T-helper 17 cell (primary cell): ENCODE measurements at places on chromosomes 2 and 18. TPM values are rescaled to one million over a fixed set of nuclear protein-coding genes. Genes with fewer than 3 reads are reported as not detected.

- peak; percentile 37 for DNase-seq
These were observed 48.8 kb downstream of the ADNP2 start for GRCh38 chr18:80157708-80158343.

DNA sequence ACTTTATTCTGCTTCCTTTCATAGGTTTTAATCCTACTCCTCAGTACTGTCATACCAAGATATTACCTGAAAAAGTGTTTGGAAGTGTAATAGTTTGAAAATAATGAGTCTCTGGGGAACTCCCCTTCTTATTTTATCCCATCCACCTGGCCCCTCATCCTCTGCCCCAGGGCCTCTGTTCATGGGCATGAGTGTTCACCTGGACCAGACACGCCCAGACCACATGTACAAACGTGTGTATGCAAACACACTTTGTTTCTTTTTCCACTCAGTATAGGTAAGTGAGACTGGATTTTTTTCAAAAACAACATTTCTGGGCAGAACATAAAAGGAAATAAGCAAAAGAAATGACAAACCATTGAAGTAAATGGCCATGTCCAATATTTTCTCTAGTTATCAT, 62.1 kb upstream of the THSD7B start:
- no peak for DNase-seq

GRCh38 chr2:122266636-122267035, 511.2 kb downstream of the TSN start:
- DNase-seq, result no peak

DNA sequence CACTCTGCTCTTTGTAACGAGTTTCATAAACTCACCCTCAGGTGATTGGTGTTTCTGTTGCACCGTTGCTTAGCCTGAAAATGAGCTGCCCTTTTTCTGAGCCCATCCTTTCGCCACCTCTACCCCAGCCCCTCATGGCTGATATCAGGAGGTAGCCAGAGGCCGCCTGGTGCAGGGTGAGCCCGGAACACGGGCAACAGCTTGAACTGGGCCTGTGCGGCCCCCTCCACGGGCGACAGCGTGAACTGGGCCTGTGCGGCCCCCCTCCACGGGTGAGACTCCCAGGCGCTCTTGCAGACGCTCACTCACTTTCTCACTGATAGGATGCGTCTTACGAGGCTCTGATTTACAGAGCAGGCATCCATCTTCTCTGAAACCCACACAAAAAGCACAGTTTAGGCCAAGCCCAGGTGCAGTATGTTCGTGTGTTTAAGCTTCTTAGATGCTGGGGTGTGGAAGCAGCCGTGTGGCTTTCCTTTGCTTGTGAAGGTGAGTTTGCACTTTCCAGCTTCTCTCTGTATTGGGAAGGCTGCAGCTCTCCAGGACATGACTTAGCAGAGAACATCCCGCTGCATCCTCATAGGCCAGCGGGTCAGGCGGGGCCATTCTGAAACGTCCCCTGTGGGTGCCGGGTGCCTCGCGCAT, 83.5 kb downstream of the NFATC1 start:
- DNase-seq, result no peak

GRCh38 chr18:9596226-9596625, 18.1 kb downstream of the PPP4R1 start:
- no peak for DNase-seq

GRCh38 chr2:11715987-11716652, 30.3 kb upstream of the LPIN1 start:
- no peak for DNase-seq

GRCh38 chr18:78976765-78977636, 2.6 kb upstream of the SALL3 start:
- DNase-seq, result no peak

DNA sequence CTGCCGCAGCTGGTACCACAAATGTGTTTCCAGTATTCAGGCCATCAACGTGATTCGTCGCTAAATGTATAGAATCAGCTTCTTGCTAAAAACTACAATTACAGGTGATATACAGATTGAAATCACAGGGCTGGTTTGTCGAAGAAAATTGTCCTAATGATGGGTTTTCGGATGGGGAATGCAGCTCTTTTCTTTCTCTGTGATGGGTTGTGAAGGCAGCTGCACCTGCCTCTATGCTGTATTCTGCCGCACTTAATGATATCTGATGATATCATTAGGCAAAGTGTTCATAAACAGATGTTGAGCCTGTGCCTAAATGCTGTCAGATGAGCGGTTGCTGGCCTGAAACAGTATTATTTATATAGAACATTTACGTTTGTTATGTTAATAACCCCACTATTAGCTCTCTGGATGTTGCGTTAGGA, 218.1 kb downstream of the ARHGAP15 start:
- DNase-seq, result no peak

GRCh38 chr2:111679202-111679601, 204.8 kb downstream of the ANAPC1 start:
- DNase-seq, result no peak

DNA sequence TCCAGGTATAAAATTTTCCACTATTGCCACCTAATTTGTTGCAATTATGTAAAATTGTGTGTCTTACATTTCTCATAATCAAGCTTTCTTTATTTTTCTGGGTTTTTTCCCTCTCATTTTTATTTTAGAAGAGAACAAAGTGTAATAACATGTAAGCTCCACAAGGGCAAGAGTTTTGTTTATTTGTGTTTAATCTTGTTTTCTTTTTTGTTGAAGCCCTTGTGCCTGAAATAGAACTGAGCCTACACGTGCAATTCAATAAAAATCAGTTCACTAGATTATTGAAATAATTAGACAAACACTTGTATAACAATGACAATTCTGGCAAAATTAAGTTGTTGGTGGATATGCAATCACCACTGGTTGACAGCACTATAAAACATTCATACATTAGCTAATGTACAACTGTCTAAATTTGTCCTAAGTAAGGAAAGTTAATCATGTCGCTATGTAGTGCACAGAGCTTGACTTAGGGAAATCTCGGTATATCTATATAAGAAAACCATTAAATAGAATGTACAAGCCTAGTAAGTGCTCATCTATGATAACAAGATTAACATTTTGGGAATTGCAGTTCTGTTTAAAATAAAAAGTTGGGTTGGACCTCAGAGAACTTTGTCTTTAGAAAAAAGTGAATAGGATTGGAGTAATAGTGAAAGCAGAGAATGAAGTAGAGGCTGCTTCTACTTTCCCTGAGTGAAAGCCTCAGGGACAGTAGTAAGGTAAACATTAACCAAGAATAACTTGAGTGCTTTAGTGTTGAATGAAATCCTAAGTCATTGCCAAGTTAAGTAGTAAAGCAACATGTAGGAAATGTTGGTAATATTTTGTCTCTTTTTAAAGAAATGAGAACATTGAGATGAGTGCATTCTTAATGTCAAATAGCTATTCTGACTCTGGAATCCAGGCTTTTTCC, 37.4 kb upstream of the NOL4 start:
- no peak for DNase-seq

DNA sequence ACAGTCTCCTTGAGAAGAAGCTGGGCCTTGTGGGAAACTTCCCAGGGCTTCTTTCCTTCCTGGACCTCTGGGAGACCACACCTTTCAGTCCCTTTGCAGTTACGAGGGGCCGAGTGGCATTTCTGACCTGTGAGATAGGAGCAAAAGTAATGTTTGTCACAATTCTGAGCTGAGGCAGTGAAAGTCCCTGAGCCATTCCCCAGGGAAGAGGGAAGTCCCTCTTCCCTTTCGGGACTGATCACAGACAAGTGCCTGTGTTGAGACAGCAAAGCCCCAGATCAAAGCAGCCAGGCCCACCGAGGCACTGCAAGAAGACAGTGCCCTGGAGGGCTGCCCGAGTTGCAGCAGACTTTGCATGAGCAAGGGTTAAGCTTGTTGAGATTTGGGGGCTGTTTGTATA, 41.9 kb downstream of the RHOB start:
- no peak for DNase-seq

GRCh38 chr18:55998071-55998522, 410.1 kb upstream of the TCF4 start:
- DNase-seq, result no peak

DNA sequence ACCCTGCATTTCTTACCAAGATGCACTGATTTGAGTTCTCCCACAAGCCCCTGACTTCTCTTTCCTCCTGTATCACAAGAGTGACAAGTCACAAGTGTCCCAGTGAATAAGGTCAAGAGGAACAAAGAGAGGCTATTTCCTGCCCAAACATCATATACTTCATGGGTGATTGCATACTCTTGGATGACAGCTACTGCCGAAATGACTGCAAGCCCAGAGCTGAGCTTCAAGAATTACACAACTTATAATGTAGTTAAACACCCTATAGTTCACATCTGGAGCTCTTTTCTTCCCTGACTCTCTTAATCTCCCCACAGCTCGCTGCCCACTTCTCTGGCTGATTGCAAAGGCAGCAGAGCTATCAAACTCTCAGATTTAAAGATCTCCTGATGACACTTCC, 289.7 kb upstream of the PARD3B start:
- no peak for DNase-seq

- DNase-seq, result no peak
These were observed 193.8 kb downstream of the CMPK2 start for GRCh38 chr2:6671913-6672312.

GRCh38 chr2:85595301-85596025, at the start of gene RNF181:
Gene RNF181 (plus strand): TSS chr2:85595745. CDS start chr2:85595764, 19 bp downstream.
- DNase-seq, result peak; percentile 79

- no peak for DNase-seq
These were observed 315.5 kb upstream of the MYT1L start for GRCh38 chr2:2646433-2647051.

GRCh38 chr2:128372621-128373341, 54.1 kb upstream of the HS6ST1 start:
- no peak for DNase-seq

- no peak for DNase-seq
These were observed 4.3 kb downstream of the LDLRAD4 start for GRCh38 chr18:13222856-13223281.

DNA sequence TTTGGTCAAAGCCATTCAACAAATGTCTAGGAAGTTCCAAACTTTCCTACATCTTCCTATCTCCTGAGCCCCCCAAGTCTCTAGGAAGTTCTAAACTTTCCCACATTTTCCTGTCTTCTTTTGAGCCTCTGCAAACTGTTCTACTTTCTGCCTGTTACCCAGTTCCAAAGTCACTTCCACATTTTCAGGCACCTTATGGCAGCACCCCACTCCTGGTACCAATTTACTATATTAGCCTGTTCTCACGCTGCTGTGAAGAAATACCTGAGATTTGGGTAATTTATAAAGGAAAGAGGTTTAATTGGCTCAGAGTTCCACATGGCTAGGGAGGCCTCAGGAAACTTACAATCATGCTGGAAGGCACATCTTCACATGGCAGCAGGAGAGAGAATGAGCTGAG, 869.2 kb downstream of the TDRD15 start:
- no peak for DNase-seq

- DNase-seq, result no peak
These were observed 195.6 kb upstream of the POU3F3 start for GRCh38 chr2:104658144-104658835.

- DNase-seq, result no peak
These were observed 29.3 kb upstream of the NFATC1 start for GRCh38 chr18:79366177-79367094.

- DNase-seq, result no peak
These were observed 148.6 kb downstream of the FAM210A start for GRCh38 chr18:13577781-13578180.

DNA sequence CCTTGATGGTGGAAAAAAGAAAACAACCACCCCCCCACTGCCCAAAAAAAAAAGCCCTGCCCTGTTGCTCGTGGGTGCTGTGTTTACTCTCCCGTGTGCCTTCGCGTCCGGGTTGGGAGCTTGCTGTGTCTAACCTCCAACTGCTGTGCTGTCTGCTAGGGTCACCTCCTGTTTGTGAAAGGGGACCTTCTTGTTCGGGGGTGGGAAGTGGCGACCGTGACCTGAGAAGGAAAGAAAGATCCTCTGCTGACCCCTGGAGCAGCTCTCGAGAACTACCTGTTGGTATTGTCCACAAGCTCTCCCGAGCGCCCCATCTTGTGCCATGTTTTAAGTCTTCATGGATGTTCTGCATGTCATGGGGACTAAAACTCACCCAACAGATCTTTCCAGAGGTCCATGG, 28.0 kb downstream of the MAL start:
- no peak for DNase-seq

- no peak for DNase-seq
These were observed 4.6 kb downstream of the DOCK10 start for GRCh38 chr2:225037415-225038230.

DNA sequence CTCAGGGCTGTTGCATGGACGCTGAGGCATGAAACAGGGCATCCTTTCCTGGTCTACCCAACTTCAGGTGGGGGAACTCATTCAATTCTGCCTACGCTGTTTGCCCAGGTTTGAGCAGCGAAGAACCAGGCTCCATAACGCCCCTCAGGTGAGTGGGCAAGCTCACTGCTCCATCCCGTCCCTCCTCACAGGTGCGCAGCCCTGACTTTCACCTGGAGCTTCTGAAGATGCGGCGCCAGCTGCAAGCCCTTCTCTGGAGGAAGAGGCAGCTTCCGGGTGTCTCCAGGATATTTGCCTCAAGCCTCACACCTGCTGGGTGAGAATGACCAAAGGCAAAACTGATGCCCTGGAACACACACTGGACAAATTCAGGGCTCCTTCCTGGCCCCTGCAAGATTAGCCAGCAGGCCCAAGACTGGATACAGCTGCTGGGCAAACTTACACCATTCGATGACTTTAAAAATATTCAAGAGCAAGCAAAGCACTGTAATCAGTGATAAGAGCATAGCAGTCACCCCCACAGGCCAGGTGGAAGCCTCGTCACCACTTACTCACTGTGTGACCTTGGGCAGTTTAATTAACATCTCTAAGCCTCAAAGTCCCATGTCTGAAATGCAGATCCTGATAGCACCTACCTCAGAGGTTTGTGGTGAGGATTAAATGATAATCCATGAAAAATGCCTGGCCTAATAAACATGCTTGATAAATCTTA, 97.7 kb downstream of the GYPC start:
- no peak for DNase-seq

DNA sequence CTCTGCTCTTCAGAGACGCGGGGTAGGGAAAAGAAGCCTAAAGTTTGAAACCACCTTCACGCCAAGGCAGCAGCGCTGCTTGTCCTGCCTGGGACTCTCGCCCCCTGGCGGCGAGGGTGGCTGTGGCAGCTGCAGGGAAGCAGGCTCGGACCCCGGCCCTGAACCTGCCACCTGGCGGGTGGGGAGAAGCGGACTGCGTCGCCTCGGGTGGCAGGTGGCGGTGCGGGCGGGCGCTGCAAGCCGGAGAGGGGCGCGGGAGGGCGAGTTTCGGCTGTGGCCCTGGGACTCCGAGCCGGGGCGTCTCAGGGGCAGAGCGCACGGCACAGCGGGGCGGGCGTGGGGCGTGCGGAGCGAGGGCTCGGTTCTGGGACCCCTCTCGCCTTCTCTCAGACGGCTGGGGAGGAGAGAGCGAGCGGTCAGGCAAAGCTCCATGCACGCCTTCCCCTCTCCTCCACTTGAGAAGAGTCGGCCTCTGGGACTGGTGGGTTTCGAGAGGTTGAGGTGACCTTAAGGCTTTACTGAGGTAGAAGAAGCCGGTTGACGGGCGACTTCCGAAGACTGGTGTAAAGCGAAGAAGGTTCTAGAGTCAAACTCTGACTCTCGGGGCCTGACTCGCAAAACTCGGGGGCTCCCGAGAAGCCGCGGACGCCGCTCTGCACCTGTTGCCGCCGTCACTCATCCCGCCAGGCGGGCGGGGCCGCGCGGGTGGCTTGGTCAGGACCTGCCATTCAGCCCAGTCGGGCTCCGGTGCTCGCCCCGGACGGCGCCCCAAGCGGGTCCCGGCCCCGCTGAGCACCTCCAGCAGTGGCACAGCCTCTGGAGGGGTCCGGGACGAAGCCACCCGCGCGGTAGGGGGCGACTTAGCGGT, 1.1 kb upstream of the BOLL start:
- DNase-seq, result peak; percentile 46

FEV gene
- not detected for total RNA-seq

GTF2A1L gene
- total RNA-seq, result not detected

MYO1B gene
- total RNA-seq, result 0.23 TPM

CXCR2 gene
- 0.10 TPM for total RNA-seq

RAB6D gene
- total RNA-seq, result not detected

ALPI gene
- total RNA-seq, result not detected
